Esophagus squamous epithelium (tissue), 5 donors: ENCODE measurements at places on chromosomes 5 and 9.

DNA sequence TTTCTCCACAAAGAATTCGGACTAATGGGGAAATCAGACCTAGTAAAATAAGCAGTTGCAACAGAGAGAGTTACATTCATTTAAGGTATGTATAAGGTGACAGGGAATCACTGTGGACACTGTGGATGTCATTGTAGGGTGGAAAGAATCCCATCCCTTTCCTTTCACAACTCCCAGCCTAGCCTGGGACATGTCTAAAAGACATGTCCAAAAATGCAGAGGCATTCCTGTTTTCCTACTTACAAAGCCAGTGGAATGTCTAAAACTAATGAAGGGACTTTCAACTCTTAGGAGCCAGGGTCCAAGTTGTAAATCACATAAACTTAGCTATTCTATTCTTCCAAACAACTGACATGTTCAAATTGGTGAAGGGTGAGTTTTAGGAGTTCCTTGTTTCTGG is 511.0 kb downstream of the PRELID2 start:
- no peak for DNase-seq

GRCh38 chr5:54601411-54602230 is 84.1 kb downstream of the SNX18 start:
- no peak for DNase-seq

- DNase-seq = no peak
Measured at GRCh38 chr5:179065703-179066102, 5.5 kb downstream of the ZNF354C start.

GRCh38 chr5:141050622-141051520 is at the start of gene PCDHB1:
Gene PCDHB1 (plus strand): TSS chr5:141051374. CDS start chr5:141051471, 97 bp downstream.
- DNase-seq = no peak

DNA sequence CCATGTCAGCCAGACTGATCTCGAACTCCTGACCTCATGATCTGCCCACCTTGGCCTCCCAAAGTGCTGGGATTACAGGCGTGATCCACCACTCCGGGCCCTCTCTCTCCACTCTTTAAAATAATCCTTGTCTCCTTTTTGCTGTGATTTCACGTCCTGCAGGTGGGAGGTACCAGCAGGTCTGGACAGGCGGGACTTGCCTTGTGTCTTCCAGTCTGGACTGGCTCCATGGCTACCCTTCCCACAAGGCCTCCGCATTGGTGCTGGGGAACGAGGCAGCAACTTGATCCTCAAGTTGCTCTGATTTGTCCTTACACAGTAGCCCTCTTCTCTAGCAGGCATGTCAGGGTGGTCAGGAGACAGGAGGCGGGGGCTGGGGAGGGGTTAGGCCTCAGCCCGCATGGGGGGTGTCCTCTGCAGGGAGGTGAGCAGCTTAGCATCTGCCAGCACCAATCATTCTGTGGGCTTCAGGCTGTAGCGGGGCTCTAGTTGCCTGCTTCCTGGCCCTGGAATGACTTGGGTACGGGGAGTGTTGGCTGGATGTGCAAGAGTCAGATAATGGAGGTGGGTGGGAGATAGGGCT is 54.3 kb downstream of the TENT4A start:
- DNase-seq = no peak

DNA sequence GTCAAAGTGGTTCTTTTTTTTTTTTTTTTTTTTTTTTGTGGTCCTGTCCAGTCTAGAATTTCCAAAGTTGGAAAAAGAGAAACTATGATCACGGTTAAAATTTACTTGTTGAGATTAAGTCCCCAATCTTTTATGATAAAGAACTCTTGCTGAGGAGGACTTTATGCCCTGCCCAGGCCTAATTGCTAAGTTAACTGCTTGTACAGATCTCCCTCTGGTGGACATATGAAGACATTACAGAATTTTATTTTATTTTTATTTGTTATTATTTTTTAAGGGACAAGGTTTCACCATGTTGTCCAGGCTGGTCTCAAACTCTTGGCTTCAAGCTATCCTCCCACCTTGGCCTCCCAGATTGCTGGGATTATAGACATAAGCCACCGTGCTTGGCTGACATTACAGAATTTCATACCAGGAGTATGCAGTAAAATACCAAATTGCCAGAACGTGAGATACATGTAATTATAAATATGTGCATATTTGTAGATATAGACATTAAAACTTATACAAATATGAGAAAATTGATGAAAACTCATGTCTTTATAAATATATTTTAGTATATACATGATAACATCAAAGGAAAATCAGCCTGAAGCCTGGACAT is 91.2 kb downstream of the RFK start:
- DNase-seq = no peak

DNA sequence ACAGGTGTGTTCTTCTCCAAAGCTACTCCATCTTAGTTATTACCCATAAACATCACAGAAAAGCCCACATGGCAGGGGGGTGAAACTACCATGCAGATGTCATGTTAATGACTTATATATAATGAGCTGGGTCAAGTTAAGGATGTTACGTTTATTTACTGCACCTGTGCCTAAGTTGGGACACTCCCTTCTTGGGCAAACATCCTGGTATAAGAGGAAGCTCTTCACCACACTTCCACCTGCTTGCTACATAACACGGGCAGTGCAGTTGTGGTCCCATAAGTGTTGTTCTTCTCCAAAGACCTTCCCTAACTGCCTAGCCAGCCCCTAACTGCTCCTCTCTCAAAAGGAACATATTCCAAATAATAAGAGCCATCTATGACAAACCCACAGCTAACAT is 9.3 kb upstream of the ZCCHC9 start:
- DNase-seq = no peak

DNA sequence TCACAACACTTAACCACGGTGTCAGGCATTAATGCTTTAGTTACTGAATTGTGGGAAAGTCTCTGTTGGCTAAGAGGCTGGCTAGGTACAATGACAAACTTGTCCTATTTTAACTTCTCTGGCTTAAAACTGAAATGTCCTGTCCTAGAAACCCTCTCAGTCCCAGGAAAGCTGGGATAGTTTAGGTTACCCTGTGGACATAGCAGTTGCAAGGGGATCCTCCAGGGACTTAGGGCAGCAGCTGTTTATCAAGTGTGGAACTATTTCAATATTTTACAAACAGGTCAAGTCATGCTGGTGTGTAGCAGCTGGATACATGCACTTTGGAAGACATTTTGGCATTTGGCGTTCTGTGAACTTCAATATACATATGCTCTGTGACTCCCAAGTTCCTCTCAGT is 95.0 kb upstream of the ARRDC3 start:
- no peak for DNase-seq

- no peak for DNase-seq
Measured at GRCh38 chr9:27212191-27212590, 84.8 kb downstream of the EQTN start.

- DNase-seq = no peak
Measured at GRCh38 chr9:125472562-125472925, 210.9 kb downstream of the GAPVD1 start.

DNA sequence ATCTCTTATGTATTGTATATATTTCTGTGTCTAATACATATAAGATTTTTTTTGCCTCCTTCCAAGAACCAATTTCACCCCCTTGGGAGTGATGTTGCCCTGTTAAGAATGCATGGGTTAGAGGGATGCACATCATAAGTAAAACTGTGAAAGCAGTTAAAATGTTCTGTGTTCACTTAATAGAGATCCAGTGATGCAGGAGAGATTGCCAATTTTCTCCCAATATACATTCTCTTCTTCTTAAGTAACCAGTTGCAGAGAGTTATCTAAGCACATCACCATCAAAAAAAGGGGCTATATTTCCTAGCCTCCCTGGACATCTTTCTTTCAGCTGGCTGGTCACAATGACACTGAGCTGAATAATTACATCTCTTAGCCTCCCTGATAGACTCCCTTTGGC is 307.0 kb downstream of the OSTF1 start:
- DNase-seq = no peak

DNA sequence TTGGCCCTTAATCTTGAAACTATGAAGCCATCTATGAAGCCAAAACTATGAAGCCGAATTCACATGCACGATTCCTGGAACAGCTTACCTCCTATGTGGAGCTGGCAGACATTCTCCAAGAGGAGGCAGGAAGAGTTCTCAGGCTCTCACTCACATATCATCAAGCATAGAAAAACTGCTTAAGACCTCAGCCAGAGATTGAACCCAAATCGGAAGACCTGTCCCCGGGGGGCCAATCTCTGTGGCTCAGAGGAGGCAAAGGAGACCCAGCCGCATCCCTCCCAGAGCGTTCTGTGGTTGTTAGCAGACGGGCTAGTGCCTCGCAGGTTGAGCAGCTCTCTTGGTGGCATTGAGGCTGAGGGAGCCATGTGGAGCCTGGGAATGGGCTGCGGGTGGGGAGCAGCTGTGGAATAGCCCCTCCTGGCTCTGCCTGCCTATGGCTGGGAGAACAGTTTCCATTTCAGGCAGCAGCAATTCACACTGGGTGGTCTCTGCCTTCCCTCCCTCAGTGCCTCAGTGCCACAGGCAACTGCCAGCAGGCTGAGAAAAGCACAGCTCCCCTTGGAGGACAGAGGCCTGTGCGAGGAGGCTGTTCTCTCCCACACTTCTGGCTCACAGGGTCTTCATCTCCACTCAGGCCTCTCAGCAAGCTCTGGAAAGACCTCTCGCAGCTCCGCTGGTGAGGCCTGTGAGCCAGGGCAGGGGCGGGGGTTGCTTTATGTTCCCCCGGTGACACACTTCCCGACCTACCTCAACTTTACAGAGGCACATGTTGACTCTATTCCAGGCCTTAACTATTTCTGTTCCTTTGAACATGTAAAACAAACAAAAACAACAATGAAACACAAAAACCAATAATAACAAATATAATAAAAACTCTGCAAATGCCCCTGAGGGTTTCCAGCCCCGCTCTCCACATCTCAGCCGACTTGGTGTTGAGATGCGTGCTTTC is 17.4 kb upstream of the TMEM174 start:
- DNase-seq = no peak

GRCh38 chr5:17384181-17384580 is 113.8 kb upstream of the TAF11L2 start:
- no peak for DNase-seq

- DNase-seq = no peak
Measured at GRCh38 chr5:133439859-133440258, 172.5 kb downstream of the FSTL4 start.

- DNase-seq = no peak
Measured at GRCh38 chr5:132704875-132705274, 31.1 kb downstream of the IL4 start.

- no peak for DNase-seq
Measured at GRCh38 chr9:105308461-105309341, 64.2 kb downstream of the SLC44A1 start.

GRCh38 chr5:53022930-53023511 is 33.9 kb downstream of the ITGA2 start:
- no peak for DNase-seq

DNA sequence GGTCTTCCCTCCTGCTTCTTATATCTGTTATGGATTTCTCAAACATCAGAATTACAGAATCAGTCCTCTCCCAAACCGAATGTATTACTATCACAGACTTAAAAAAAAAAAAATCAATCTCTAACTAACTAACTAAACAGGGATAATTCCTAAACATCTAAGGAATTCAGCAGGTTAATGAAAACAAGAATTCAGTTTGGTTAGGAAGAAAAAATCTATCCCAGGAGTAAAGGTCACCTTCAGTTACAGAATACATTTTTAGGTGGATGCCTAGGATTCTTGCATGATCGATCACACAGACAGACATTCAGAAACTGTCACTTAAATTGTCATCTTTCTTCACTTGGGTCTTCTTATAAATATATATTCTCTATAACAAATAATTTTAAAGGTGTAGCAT is 11.5 kb downstream of the PTAR1 start:
- no peak for DNase-seq

DNA sequence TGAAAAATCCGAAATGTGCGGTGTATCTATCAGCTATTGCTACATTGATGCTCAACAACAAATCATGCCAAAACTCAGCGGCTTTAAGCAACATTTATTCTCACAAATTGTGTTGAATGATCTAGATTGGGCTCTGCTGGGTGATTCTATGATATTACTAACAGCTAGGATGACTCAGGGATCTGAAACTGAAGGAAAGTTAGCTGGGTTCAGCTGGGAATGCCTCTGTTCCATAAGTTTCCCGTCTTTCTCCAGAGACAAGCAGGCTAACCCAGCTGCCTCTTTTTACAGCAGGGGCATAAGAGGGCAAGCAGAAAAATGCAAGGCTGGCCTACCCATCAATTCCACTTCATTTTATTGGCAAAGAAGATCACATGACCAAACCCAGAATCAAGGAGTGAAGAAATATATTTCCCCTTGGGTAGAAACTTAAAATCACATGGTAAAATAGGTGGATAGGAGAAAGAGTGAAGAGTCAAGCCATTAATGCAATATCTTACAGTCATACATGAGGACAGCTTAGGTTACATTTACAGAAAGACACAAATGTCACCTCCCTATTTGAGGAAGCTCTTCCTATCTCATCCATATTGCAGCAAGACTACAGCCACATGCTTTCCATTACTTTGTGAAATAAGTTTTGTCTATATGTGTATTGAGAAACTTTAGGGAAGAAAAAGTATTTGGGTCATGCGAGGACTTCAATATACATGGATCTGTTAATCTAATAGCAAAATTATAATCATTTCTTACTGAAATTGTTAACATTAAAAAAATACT is 30.8 kb downstream of the IL7R start:
- no peak for DNase-seq

GRCh38 chr5:67467110-67467509 is 270.5 kb upstream of the CD180 start:
- no peak for DNase-seq

DNA sequence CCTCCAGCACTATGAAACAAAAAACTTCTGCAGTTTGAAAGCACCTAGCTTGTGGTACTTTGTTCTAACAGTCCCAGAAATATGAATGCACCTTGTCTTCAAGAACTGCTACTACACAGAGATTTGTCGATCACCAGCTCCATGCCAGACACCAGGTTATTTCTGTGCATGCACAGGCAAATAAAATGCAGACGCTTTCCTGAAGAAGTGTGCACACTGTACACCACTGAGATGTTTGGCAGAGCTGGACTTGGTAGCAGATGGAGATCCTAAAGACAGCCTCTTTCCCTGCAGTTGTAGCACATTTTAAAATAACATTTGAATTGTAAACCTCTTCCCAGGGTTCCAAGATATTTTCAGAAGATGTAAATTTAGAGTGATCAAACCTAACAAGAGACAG is 730.0 kb downstream of the MTRR start:
- no peak for DNase-seq

- DNase-seq = no peak
Measured at GRCh38 chr5:43020399-43020746, 19.7 kb downstream of the ANXA2R start.

- DNase-seq = no peak
Measured at GRCh38 chr9:129280236-129280622, 102.2 kb upstream of the IER5L start.

- no peak for DNase-seq
Measured at GRCh38 chr5:134142806-134143205, 28.3 kb downstream of the TCF7 start.

- DNase-seq = no peak
Measured at GRCh38 chr5:135721548-135722090, 112.8 kb upstream of the SLC25A48 start.

DNA sequence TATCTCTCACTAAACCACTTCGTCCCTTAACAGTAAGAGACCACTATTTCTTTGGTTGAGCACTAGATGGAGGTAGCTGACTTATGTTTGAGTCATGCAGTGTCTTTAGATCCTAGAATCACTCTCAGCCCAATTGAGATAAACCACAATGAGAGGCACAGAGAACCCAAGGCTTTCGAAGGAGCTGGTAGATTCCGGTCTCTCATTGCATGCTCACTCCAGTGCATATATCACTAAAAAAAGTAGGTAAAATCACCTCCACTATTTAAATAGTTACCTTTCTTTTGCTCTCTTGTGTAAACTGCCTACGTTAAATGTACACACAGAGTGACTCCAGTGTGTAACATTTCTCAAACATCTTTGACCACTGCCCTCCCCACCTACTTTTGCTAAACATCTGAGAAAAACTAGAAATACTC is 27.6 kb downstream of the ACTL7A start:
- no peak for DNase-seq
